ENCODE measurements at places on chromosomes 12 and 14. TPM values are rescaled to one million over a fixed set of nuclear protein-coding genes. Genes with fewer than 3 reads are reported as not detected.

The SDR9C7 gene
- not detected for total RNA-seq

DNA sequence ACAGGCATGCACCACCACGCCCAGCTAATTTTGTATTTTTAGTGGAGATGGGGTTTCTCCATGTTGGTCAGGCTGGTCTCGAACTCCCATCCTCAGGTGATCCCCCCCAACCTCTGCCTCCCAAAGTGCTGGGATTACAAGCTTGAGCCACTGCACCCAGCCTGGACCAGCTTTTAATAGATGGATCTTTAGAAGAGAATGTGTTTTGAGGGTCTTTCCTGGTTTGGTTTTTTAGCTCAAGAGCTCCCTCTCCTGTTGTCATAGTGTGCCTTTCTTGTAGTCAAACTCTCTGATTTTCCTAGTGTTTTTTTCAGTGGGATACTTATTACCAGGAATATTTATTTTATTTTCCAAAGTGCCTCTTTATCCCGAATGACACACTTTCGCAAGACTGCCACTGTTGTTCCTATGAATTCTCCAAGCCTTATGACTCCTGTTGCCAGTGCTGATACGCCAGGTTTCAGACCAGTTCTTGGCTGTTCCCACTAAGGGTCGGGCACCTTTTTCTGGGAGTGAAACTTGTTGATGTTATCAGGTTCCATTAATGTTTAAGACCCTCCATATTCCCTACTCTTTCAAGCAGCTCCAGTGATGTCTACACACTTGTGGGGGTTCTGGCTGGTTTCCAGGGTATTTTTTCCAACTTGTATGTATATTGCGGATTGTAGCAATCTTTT lies 31.5 kb upstream of the LIMA1 start:
- DNase-seq = peak; percentile 54

DNA sequence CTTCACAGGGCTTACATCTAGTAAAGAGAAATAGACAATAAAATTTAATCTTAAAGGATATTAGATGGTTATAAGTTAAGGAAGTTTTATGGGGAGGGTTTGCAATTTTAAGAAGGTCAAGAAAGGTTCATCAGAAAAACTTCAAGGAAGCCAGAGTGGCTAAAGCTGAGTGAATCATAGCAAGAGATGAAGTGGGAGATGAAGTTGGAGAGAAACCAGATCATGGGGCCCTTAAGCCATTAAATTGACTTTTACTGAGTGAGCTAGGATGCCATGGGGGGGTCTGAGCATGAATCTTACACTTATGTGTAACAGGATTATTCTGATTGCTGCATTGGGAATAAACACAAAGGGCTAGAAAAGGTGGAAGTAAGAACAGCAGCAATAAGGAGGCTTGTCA lies 189.2 kb downstream of the LRIG3 start:
- DNase-seq = peak; percentile 64

The RPGRIP1 gene
- not detected for total RNA-seq

DNA sequence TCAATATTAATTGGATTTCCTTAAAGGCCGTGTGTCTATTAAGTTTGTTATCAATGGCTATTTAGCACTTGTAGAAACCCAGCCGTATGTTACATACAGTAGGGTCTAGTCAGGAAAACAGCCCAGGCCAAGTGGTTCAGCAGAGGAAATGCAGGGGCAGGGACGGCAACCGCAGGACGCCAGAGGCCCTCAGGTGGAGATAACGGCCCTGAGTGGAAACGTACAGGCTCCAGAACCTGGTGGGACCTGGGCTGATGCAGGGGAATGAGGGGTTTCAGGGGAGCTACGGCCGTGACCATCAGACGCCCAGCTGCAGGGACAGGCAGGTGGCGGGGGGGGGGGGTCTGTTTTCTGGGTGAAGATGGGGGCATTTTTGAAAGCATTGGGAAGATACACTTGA lies 3.7 kb upstream of the ANKLE2 start:
- no peak for DNase-seq

GRCh38 chr12:6317693-6318439 lies 7.4 kb downstream of the PLEKHG6 start:
- no peak for DNase-seq

DNA sequence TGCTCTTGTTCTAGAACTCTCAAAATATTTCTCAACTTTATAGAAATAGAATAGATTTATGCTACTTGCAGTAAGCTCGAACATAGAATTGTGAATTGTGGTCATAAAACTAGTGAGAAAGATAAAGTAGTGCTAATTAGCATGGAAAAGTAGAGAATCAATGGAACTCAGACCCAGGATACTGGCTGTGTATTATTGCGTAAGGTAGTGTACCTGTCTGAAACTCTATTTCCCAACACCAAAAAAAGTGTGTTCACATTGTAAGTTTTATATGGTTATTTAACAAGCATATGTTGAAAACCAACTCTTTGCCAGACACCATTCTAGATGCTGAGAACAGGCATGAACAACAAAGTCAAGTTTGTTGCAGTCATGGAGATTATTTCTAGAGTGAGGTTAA lies 720.5 kb upstream of the ATXN7L3B start:
- no peak for DNase-seq

GRCh38 chr14:60485598-60486251 lies at the start of gene C14orf39:
Gene C14orf39 (minus strand): TSS chr14:60486063. CDS start chr14:60485078, 985 bp downstream.
- DNase-seq = peak; percentile 30

The ZNF641 gene
- total RNA-seq = 61.4 TPM

- no peak for DNase-seq
These were observed 21.7 kb downstream of the ABCD4 start for GRCh38 chr14:74281069-74281468.

DNA sequence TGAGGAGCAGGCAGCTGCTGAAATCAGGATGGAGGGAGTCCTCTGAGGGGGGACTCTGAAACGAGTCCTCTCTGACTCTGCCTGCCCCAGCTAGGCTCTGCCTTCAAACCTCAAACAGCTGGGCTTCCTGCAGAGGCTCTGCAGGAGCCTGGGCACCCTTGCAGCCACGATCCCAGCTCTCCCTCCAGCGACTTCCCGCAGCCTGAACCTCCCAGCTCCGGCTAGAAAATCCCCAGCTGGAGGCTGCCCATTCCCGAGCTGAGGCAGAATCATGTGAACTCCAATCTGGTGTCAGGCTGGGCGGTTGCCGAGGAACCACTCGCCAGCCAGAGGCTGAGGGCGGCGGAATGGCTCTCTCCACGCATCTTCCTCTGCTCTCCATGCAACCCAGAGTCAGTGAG lies at the start of gene GPR68:
TSS of gene GPR68 (minus strand) at position 204 of the 401 bp plus-strand sequence. CDS start 9,654 bp downstream, outside the sequence.
- peak; percentile 74 for DNase-seq

The RNASE7 gene
- 4.1 TPM for total RNA-seq

The SLC41A2 gene
- total RNA-seq = 17.3 TPM

DNA sequence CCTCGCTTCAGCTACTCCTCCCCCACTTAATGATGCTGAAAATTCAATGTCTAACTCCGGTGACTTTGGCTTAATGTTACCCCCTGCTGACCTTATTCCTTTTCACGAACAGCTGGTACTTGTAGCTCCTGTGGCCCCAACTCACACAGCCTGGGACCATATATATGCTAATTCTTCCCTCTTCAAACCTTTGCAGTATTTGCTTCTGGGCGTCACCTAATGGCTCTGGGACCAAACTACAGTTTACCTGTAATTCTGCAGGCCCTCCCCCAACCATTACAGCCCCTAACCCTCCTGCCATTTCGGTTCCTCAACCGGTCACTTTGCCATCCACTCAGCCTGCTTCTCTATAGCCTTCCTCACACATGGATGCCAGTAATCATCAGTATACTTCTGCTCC lies 29.6 kb upstream of the C12orf75 start:
- DNase-seq = no peak

- peak; percentile 73 for DNase-seq
These were observed 10.9 kb upstream of the TFCP2 start for GRCh38 chr12:51183816-51184215.

- DNase-seq = no peak
These were observed 1153.0 kb upstream of the TMEM132C start for GRCh38 chr12:127113945-127114344.

DNA sequence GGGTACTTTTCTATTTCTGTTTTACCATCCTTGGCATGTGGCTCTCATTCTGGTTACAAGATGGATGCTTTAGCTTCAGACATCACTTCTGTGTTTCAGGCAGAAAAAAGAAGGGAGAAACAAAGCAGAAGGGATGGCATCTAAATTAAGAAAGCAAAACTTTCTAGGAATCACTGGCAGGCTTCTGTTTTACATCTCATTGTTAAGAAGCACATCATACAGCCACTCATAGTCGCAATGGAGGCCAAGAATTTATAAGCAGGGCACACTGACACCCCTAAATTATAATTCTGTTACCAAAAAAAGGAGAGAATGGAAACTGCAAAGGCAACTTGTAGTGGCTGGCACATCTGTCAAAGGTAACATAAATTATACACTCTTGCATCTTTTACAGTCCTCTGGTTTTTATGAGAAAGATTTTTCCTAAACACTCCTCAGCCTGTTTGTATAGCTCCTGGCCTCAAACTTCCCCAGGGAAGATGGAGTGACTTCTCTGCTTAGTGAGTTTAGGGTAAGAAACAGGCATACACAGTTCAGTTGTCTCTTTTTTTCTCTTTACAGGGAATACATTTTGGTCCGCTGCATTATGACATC lies 22.0 kb upstream of the LEMD3 start:
- no peak for DNase-seq

The USP44 gene
- total RNA-seq = 3.9 TPM

The KRT1 gene
- total RNA-seq = 4.1 TPM

GRCh38 chr12:52441320-52441911 lies 7.2 kb upstream of the KRT75 start:
- DNase-seq = peak; percentile 45

The AVPR1A gene
- 1.9 TPM for total RNA-seq

DNA sequence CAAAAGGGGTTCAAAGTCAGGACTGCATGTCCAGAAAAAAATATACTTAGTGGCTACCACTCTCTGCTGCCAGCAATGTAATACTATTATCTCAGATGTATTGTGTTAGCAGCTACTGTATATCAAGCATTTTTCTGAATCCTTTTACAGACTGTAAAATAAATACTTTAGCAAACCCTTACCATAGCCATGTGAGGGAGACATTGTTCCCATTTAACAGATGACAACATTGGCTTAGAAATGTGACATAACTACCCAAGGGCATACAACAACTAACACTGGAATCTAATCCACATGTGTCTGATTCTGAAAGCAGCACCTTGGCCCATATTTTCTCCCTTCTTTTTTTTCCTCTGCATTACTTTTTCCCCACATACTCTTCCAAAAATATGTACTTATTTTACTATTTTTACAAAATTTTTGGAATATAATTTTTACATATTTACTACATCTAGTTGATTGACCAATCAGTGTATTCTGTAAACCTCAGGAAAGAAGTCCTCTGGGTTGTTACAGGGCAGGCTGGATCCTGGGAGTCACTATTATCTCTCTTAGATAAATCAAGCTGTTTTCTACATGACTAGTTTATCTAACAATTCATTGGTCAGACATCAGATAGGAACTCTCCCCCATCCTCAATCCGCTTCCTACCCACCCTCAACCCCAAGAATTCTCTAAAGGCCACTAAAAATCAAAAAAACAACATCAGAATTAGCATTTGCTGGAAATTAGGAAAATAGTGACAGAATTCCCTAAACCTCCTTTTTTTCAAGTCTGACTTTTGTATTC lies 154.1 kb downstream of the BTG1 start:
- DNase-seq = no peak

- peak; percentile 87 for DNase-seq
These were observed 3.2 kb downstream of the TEX52 start for GRCh38 chr12:2853626-2854025.

GRCh38 chr12:92459850-92460249 lies 242.9 kb upstream of the PLEKHG7 start:
- no peak for DNase-seq

DNA sequence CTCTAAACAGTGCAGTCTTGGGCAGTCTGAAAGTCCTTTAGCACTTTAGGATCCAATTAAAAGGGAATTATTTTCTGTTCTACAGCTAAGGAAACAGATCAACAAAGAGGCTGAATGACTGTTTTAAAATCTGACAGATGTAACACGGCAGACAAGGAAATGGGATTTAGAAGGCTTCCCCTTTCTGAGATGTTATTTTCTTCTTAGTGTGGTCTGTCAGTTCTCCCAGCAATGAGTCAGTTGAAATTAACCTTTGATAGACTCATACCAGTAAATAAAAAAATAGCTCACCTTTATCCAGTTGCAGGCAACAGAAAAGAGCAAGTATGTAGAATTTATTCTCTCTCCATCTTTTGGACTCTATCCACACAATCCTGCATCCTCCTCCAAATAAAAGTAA lies 98.1 kb downstream of the NEDD1 start:
- DNase-seq = no peak

- DNase-seq = peak; percentile 87
These were observed 421.8 kb upstream of the PDE3A start for GRCh38 chr12:19946550-19946949.
